ENCODE measurements at places on chromosomes 11 and 22. TPM values are rescaled to one million over a fixed set of nuclear protein-coding genes. Genes with fewer than 3 reads are reported as not detected.

Gene NLRP6
- not detected for total RNA-seq

Gene CCDC73
- 0.17 TPM for total RNA-seq

Gene TEX54
- not detected for total RNA-seq

DNA sequence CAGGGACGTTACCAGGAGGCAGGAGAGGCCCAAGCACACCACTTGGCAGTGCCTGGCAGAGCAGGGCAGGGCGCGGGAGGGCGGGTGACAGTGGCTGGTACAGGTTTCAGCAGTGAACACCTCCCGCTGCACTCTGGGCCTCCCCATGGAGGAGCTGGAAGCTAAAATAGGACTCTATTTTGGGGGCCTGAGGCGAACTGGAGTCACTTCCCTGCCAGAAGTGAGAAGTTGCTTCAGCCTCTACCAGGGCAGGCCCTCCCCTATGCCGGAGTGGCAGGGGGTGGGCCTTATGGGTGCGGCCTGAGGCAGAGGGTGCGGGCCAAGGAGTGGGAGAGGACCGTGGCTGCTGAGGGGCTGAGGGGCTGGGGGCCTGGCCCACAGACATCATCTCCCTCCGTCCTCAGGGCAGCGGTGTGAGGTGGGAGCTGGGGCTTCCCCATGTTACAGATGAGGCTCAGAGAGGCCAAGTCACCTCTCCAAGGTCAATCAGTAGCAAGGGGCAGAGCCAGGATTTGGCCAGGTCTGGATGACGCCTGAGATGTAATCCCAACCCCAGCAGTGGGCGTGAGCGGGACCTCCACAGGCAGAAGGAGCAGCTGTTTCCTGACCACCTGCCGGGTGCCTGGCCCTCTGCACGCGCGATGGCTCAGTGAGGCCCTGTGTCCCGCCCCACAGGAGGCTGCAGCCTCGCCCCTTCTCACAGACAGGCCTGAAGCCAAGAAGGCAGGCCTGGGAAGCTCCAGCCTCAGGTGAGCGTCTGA lies 39.3 kb downstream of the KCNJ4 start:
- DNase-seq = no peak

GRCh38 chr11:42465623-42466022 lies 846.2 kb upstream of the API5 start:
- DNase-seq = no peak

DNA sequence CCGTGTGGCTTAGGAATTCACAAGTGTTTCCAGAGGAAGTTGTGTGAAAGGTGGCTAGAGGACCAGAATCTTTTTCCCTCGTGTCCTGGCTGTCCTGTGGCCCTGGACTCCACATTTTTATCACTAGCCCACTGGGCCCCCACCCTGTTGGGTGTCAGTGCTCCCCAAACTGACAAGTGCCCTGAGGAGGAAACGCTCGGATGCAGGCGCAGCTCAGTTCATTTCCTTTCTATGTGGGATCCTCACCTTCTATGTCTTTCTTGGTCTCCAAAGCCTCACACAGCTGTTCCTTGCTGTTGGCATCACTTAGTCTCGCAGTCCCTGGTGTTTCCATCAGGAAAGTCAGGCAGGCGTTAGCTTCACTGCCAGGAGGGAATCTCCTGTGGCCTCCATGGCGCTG lies 68.0 kb upstream of the KCNQ1OT1 start:
- no peak for DNase-seq

- DNase-seq = no peak
Measured at GRCh38 chr11:117705866-117706265, 91.2 kb downstream of the DSCAML1 start.

GRCh38 chr22:30606455-30607299 lies at the start of gene TCN2:
Gene TCN2, plus strand, starts transcription at chr22:30607174. Its CDS starts 158 bp downstream, at chr22:30607332.
- peak; percentile 35 for DNase-seq

DNA sequence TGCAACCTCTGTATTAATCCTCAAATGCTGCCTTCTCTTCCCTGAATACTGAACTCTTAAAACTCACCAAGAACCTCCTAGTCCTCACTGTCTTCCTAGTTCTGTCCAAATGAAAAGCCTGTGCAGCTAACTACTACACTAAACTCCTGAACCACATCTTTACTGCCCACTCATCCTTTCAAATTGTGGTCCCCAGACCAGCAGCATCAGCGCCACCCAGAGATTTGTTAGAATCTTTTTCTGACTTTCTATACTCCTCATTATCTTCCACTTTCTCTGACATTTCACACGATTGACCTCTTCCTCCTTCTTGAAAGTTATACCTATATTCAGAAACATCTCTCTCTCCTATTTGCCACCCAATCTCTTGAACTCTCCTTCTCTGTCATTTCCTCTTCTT lies 461.3 kb downstream of the DLG2 start:
- no peak for DNase-seq

GRCh38 chr11:123055191-123055901 lies 6.6 kb downstream of the HSPA8 start:
- peak; percentile 20 for DNase-seq

DNA sequence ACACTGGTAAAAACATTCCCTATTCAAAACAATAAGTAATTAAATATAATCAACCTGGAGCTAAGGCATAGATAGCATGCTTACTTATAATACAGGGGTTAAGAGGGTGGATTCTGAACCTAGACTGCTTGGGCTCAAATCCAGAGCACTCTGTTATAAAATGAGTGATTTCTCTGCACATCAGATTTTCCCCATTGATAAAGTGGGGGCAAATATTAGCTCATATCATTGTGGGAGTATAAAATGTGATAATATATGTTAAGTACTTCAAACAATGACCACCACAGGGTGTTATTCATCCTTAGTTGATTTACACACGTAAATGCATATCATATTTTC lies 139.4 kb downstream of the LUZP2 start:
- DNase-seq = no peak

DNA sequence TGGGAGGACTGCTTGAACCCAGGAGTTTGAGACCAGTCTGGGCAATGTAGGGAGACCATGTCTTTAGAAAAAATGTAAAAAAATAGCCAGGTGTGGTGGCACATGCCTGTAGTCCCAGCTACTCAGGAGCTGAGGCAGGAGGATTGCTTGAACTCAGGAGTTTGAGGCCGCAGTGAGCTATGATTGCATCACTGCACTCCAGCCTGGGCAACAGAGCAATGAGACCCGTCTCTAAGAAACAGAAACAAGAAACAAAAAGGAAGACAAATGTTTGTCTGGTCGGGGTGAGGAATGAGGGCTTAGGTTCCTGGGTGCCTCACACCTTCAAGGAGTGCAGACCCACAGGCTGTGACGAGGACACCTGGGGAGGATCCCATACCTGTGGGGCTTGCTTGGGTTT lies 191.9 kb downstream of the CEP164 start:
- no peak for DNase-seq

- DNase-seq = no peak
Measured at GRCh38 chr11:20310596-20311394, 52.7 kb upstream of the HTATIP2 start.

- no peak for DNase-seq
Measured at GRCh38 chr11:76424379-76424778, 20.4 kb upstream of the EMSY start.

- no peak for DNase-seq
Measured at GRCh38 chr11:70490723-70491558, 92.6 kb downstream of the CTTN start.

DNA sequence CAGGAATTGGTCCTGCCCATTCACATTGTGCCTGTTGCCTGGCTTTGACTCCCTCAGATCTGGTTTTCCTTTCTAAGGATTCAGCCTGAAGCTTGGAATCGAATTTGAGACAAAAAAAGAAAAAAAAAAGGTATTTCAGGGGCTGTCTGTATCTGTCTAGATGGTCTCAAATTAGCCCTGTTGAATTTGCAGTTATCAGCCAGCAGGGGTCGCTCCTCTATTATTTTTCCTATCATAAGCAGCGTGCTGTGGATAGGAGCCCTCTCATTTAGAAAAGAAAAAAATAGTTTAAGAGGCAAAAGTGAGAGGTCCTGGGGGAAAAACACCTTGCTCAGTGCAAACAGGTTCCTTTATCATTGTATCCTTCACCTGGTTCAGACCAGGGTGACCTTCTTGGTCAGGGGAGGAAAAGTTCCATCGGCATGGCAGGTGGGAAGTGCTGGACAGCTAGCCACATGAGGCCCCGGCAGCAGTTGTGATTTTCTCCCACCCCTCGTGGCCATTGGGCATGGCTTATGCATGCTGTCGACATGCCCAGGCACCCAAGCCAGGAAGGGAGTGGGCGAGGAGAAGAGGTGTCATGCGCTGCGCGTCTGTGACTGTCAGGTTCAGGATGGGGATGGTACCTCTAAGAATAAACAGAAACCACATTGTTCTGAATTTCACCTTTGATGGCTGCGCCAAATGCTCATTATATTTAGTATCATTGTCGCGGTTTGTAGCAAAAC lies 13.1 kb downstream of the OR5AK2 start:
- DNase-seq = peak; percentile 11

- no peak for DNase-seq
Measured at GRCh38 chr11:22346282-22346681, 8.1 kb downstream of the SLC17A6 start.

All from MCF 10A (cell line).